ENCODE measurements at places on chromosomes 4 and X.

DNA sequence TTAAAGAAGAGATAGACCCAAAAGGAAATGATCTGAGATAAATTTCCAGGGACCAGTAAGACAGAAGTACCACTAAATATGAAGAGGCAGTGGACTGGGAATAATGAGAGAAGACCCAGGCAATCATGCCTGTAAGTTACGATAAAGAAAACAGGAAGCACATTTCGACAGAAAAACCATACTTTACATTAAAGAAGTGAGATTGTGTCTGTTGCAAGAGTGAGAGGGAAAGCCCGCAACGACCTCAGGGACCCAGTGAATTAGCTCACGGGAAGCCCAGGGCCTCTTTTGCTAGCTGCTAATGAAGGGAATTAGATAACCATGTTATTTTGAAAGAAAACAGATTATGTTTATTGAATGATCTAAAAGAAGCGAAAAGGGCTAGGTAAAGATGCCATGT lies 28.9 kb upstream of the ACSL1 start:
- no peak for DNase-seq

GRCh38 chr4:187276736-187277408 lies 553.2 kb upstream of the FAT1 start:
- no peak for DNase-seq

- no peak for DNase-seq
Measured at GRCh38 chr4:107546638-107547037, 173.4 kb downstream of the PAPSS1 start.

- no peak for DNase-seq
Measured at GRCh38 chr4:25421816-25422525, 44.9 kb downstream of the ANAPC4 start.

GRCh38 chrX:5916945-5917344 lies 311.7 kb downstream of the NLGN4X start:
- DNase-seq: no peak

GRCh38 chr4:103478734-103479133 lies 241.1 kb downstream of the TACR3 start:
- DNase-seq: no peak

DNA sequence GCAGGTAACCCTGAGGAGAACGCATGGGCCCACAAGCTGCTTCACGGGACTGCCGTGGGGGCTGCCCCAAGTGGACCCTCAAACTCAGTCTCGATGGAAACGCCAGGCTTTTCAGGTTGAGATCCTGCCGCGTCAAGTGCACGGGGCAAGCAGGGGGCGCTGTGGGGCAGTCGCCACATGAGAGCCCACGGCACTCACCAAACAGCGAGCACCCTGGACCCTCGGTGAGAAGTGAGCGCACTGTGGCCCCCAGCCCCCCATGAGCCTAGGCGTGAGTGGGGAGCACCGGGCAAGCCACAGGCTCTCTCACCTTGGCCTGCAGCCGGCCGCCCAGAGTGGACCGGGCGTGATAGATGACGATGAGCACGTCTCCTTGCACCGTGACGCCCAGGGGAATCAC lies 50.9 kb upstream of the CPLX1 start:
- no peak for DNase-seq

GRCh38 chr4:67091673-67092072 lies 453.6 kb downstream of the CENPC start:
- no peak for DNase-seq

GRCh38 chr4:88675543-88675942 lies 22.1 kb downstream of the NAP1L5 start:
- DNase-seq: no peak

Data from effector memory CD8-positive, alpha-beta T cell (primary cell).